ENCODE measurements at places on chromosomes 7 and 10.

DNA sequence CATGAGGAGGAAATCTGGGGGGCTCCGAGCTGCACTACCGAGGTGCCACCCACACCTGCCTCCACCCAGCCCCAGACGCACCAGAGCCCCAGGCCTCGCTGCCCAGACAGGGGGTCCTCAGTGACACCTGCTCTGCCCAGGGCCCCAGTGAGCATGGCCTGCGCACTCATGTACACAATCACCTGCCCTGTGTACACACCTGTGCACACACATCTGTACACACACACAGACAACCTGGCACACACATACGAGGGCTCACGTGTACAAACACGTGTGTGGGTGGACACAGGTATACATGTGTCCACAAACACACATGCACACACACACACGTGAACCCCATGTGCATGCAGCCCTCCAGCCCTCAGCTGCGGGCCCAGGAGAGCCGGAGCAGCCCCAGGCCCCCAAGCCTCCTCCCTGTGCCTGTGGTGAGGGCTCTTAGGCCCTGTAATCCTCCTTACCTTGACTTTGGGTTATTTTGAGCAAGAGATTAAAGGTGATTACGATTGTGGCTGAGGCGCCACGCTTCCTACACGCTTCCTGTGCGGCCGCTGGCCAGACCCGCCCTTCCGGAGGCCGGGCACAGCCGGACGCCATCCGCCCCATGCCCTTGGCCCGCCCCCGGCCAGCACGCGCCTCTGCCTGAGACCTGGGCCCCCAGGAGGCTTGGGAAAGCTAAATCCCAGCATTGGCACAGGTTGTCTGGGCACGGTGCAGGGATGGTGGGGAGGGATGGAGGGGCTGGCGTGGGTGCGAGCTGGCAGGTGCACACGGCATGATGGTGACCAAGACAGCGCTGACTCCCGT is 71.9 kb downstream of the ELFN1 start:
- peak; percentile 54 for DNase-seq

GRCh38 chr10:80405035-80405434 is 3.3 kb upstream of the PRXL2A start:
- DNase-seq, result no peak

GRCh38 chr10:98444314-98445006 is 2.3 kb downstream of the HPS1 start:
- no peak for DNase-seq

DNA sequence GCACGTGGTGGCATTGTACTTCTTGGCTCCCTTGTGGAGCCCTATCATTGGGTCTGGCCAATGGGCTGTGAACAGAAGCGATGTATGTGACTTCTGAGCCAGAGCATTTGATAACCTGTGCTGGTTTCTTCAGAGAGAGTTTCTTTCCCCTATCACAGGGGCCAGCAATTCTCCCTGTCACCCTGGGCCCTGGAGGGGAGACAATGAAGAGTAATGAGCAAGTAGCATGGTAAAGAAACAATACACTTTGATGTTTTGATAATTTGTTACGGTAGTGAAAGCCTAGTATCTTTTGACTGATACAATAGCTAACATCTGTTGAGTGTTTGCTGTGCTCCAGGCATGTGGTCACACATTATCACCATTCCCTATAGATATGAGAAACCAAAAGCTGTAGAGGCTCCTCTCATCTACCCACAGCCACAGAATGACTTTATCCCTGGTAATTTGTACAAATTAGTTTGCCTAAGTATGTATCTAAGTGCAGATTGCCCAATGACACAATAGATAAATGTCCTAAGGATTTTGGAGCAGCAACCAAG is 113.4 kb upstream of the SVIL start:
- no peak for DNase-seq

GRCh38 chr10:50501924-50502452 is 121.8 kb downstream of the SGMS1 start:
- DNase-seq, result no peak

- no peak for DNase-seq
Observed at GRCh38 chr7:47366211-47366610, 215.7 kb downstream of the TNS3 start.

DNA sequence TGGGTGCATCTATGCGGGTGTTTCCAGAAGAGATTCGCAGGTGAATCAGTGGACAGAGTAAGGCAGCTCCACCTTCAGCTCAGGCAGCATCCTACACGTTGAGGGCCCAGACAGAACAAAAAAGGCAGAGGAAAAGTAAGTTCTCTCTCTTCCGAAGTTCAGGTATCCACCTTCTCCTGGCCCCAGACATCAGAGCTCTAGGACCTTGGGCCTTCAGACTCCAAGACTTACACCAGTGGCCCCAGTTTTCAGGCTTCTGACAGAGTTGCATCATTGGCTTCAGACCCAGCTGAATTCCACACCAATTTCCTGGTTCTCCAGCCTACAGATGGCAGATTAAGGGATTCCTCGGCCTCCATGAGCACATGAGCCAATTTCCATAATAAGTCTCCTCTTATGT is 102.2 kb upstream of the GPR26 start:
- no peak for DNase-seq

DNA sequence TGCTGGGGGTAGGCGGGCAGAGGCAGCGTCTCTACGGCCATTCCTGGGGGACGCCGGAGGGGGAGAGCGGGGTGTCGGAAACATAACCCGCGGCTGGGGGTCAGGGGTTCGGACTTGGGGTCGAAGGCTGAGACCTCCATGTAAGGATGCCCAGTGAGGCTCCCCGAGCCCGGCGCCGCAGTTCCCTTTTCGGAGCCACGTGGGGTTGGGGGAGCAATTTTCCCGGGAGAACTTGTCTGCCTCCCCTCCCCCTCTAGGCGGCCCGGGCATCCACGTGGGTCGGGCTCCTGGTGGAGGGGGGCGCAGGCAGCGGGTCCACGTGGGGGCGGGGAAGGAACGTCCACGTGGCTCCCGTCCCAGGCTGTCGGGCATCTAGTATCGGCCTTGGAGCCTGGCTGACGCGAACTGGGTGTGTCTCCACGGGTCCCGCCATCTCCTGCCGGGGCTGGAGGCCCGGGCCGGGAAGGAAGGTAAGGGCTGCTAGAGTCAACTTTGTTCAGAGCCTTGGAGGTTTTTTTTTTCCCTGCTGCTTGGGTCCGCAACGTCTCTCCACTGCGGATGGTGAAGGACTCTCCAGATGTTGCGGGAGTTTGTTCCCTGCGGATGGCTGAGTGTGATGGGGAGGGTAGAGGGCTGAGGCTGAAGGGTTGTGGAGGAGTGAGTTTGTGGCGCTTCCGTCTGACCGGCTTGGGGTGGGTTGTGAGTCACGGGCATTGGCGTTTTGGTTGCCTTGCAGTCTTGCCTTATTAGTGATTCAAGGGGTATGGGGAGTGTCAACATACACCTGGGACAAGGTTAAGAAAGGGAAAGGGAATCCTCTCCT is 744 bp downstream of the PPRC1 start:
- no peak for DNase-seq

GRCh38 chr10:14953424-14954000 is 384 bp downstream of the DCLRE1C start:
- no peak for DNase-seq

- no peak for DNase-seq
Observed at GRCh38 chr7:51144178-51144577, 172.4 kb downstream of the COBL start.

GRCh38 chr10:52617346-52617745 is 155.2 kb downstream of the MBL2 start:
- DNase-seq, result no peak

DNA sequence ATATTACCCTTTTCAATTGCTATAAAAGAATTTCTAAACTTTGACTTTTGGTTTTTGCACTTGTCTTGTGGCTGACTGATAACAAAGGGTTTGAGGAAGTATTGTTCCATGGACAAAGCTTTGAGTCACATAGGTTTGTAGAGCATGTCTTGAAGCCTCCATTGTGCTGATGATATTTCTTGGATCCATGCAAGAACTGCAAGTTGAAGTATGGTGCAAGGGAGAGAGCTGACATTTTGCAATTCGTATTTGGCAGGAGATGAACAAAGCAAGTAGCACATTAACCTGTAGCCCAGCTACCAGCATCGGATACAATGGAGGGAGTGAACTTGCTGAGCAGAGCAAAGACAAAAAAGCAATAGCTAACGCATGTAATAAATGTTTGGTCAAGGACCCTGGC is 23.4 kb downstream of the MGAM2 start:
- no peak for DNase-seq

DNA sequence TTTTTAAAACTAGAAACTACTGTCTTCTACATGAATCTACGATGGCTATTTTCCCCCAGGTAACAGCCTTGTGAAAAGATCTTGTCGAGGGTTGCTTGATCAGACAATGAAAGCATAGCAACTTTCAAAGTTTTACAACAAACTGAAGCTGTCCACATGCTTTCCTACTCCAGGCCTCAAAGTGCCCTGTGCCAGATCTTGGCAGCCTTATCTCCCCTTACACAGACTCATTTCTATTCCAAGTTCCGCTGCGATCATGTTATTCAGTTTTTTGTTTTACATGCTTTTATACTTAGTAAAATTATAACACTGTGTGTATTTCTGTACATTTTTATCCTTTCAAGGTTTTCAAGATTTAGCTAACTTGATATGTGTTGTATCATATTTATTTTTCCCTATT is 661.7 kb upstream of the SORCS1 start:
- no peak for DNase-seq

DNA sequence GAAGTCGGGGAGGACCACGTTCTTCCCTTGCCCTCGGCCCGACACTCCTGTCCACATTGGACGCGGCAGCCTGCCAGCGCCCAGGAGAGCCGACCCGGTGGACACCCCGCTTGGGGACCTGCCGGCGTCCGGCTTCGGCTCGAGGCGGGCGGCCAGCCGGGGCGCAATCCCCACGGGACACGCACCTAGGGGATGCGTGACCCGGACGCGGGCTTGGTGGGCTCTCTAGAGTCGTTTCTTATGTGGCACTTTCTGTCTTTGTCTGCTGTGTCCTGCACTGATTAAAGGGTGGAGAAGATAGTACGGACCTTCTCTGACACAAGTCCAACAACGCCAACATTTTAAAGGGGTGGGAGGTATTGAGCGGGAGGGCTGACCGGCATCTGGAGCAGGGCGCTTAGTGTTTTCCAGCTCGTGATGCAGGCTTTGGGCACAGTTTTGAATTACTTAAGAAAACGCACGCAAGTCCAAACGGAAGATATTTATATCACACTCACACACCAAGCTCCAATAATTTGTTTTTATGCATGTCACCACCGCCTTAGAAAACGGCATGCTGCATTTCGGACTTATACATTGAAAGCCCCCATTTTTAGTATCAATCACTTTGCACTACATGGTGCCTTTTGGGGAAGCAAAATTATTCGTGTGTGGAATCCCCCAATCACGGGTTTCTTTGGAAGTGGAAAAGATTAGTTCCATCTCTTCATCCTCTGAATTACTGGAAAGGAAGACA is 3.9 kb upstream of the SPAG6 start:
- DNase-seq, result no peak

DNA sequence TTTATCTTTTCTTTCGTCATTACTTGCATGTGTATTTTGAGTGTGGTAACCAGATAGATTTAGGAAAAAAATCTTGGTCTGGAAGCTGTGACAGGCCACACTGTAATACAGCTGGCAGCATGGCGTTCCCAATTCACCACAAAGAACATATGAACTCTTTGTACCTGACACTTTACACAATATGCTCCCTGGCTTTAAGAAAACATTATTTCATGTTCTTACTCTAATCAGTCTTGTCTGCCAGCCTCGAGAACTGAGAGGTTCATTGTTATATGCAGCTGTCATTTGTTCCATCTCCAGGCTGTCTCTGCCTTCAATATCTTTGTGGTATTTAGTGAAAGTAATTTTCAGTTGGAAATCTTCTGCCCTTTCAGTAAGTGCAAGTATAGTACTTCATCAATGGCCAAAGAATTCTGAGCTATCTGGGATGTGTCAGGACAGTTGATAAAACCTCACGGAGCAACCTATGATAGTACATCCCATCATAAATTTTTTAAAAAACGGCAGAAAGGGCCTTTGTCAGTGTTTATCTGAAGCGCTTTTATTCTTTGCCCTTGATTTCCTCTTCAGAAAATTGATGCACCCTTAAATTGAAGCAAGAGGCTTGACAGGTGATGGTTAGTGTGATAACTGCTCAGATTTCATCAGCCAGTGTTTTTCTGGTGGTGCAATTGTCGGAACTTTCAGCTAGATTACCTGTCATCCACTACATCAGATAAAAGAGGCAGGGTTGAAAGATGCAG is 146.3 kb upstream of the SP8 start:
- no peak for DNase-seq

Measured in GM19239 (cell line).